ENCODE measurements at places on chromosomes 12 and 14. TPM values are rescaled to one million over a fixed set of nuclear protein-coding genes. Genes with fewer than 3 reads are reported as not detected.

- no peak for DNase-seq
These were observed 4.0 kb downstream of the TBX3 start for GRCh38 chr12:114679942-114680341.

- DNase-seq: no peak
These were observed 71.4 kb downstream of the AKAP6 start for GRCh38 chr14:32400480-32400879.

GRCh38 chr14:89870316-89870715, 84.2 kb downstream of the EFCAB11 start:
- no peak for DNase-seq

- peak; percentile 77 for DNase-seq
These were observed at the start of gene SNX6 for GRCh38 chr14:34629657-34630529. TSS of gene SNX6 (minus strand) at chr14:34630148. CDS start at chr14:34630116, 32 bp downstream.

Gene LRIG3
- 55.5 TPM for total RNA-seq

All from endothelial cell of umbilical vein (primary cell).